ENCODE measurements at places on chromosomes 2 and 18.

- no peak for DNase-seq
These were observed 312.5 kb upstream of the NRP2 start for GRCh38 chr2:205369813-205370212.

GRCh38 chr2:138713069-138713496, 67.1 kb downstream of the NXPH2 start:
- no peak for DNase-seq

GRCh38 chr2:134778372-134778771, 59.6 kb upstream of the TMEM163 start:
- no peak for DNase-seq

- no peak for DNase-seq
These were observed 68.7 kb downstream of the TMEM247 start for GRCh38 chr2:46548103-46548486.

DNA sequence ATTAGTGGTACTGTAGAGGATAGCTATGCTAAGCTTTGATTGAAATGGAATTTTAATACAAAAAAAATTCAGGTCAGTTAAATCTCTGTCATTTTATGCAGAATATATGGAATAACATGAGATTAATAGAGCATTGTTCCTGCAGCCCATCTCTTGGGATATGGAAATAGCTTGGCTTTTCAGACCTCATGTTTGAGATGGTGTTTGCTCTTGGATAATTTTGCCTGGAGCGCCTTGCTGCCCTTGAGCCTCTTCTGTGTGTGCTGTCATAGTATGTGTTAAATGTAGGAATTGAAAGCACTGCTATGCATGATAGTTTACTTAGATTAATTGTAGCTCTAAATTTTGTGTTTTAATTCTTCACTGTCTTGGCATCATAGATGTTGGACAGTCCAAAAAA, 27.7 kb downstream of the GALNT1 start:
- no peak for DNase-seq

DNA sequence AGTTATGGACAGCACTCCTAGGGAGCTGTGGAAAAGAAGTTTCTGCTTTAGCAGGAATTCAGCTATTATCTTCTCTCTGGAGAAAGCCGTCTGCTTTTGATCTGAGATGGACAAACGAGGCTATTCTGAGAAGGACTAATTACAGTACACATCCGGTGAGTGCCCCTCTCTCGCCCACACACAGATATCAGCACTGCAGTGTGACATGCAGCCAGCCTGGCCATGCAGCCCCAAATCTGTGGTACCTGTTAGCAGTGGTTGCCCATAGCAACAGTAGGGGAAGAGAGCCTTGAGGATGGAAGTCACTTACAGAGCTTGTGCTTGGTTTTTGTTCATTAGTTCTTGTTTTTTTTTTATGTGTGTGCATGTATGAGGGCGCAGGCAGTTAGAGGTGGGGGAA, 73.9 kb upstream of the TRIB2 start:
- no peak for DNase-seq

DNA sequence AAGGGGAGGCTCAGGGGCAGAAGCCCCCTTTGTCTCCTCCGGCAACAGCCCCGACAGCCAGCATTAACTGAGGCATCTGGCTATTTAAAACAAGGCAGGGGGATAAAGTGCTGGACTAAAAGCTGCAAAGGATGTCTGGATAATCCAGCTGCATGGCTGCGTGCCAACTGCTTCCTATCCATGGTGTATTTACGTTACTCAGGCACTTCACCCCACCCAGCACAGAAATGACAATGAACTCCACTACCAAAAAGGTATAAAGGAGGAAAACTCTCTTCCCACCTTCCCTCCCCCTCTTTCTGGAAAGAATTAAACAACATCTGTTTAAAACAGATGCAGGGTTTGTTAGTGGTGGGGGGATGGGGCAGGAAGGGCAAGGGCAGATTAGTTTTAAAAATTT, 82.5 kb downstream of the SPRED2 start:
- no peak for DNase-seq

- DNase-seq: no peak
These were observed 67.7 kb downstream of the TWIST2 start for GRCh38 chr2:238915596-238915995.

- DNase-seq: no peak
These were observed 59.4 kb downstream of the STK39 start for GRCh38 chr2:168188002-168188401.

- DNase-seq: no peak
These were observed 188.8 kb downstream of the CAMKMT start for GRCh38 chr2:44550561-44550960.

Measured in stimulated activated CD8-positive, alpha-beta memory T cell treated with anti-CD3 and anti-CD28 coated beads, Interleukin-7, amount 100 ng/mL, for 48 hours (primary cell).